ENCODE measurements at places on chromosomes 1 and 21.

DNA sequence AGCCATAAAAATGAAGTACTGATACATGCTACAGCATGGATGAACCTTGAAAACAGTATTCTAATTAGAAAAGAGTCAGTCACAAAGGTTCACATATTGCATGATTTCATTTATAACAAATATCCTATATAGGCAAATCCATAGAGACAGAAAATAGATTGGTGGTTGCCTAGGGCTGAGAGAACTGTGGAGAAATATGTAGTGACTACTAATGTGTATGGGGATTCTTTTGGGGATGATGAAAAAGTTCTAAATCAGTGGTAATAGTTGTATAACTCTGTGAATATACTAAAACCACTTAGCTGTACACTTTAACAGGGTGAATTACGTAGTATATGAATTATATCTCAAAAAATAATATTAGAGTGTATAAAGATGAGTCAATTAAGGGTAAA, 45.8 kb downstream of the RNF115 start:
- DNase-seq = no peak

- DNase-seq = peak; percentile 42
Measured at GRCh38 chr1:245807954-245808719, 653.4 kb downstream of the KIF26B start.

DNA sequence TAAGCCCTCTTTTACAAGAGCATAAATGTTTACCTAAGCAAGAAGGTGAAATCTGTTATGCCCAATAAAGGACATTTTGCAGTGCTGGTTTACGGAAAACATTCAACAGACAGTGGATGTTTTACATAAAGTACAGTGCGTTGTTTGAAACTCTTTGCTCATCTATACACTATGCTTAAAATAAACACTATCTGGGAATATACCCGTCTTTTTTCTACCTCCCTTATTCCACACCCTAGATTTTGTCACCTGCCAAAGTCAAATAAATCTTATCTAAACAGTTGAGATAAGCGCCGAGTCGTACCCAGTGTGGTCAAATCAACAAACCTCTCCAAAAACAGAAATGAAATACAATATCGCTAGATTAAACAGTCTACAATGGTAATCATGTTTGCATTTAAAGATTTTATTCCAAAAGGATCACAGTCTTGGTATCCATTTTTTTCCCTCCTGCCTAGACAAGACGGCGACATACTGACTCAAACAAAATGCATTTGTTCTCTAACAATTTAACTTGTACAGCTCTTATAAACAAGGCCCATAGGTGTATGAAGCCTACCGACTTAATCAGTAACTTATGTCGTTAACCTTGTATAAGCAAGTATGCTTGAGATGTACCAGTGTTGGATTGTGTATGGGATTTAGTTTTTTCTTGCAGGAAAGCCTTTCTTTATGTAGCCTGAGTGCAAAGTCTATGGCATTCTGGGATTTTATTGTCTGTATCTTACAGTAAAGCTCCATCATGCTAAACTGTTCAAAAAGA, 189.1 kb downstream of the FMN2 start:
- DNase-seq = no peak

GRCh38 chr21:44994695-44995342, 55.0 kb downstream of the SLX9 start:
- DNase-seq = no peak

GRCh38 chr1:187862506-187862905, 1033.8 kb downstream of the PLA2G4A start:
- no peak for DNase-seq

DNA sequence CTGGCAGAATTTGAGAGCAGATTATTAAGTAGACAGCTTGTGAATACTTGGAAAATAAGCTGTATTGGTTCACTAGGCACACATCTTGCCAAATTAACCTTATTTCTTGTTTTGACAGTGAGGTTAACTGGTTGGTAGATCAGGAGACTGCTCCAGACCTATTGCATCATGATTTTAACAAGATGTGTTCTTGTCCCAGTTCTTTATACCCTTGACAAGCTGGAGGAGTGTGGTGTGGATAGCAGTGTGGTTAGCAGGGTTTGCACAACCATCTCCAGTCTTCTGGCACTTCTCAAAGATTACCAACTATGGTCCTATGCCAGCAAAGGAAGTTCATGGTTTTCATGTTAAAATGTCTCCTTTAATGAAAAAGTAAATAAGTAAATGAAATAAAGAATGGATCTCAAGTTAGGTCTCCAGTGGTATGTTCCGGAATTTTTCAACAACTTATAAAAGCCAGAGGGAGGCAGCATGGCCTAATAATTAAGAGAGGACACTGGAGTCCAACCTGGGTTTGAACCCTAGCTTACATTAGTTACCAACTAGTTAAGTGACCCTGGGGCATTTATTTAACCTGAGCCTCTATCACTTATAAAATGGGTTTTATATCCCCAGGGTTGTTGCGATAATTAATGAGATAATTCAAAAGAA, 34.1 kb downstream of the DDX20 start:
- no peak for DNase-seq

DNA sequence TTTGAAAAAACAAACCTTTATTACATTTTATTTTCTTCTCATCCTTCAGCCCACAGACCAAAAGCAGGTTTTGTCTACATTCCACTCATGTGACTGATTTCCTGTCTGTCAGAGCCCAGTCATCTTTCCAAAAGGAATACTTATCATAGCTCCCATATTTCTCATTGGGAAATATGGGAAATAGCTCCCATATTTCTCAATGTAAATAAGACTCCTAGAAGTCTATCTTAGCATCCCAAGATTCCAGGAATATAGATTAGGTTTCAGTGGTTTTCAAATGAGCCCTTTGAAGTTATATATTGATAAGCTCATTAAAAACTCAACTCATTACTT, 19.1 kb upstream of the NRDC start:
- no peak for DNase-seq

Data from osteocyte (in vitro differentiated cells).